ENCODE measurements at places on chromosomes 5 and 9. TPM values are rescaled to one million over a fixed set of nuclear protein-coding genes. Genes with fewer than 3 reads are reported as not detected.

The C9 gene
- not detected for total RNA-seq

The SPINK4 gene
- total RNA-seq: not detected

The PCDHB9 gene
- total RNA-seq: 1.7 TPM

The ADGRD2 gene
- total RNA-seq: not detected

The NIPAL4 gene
- total RNA-seq: not detected

DNA sequence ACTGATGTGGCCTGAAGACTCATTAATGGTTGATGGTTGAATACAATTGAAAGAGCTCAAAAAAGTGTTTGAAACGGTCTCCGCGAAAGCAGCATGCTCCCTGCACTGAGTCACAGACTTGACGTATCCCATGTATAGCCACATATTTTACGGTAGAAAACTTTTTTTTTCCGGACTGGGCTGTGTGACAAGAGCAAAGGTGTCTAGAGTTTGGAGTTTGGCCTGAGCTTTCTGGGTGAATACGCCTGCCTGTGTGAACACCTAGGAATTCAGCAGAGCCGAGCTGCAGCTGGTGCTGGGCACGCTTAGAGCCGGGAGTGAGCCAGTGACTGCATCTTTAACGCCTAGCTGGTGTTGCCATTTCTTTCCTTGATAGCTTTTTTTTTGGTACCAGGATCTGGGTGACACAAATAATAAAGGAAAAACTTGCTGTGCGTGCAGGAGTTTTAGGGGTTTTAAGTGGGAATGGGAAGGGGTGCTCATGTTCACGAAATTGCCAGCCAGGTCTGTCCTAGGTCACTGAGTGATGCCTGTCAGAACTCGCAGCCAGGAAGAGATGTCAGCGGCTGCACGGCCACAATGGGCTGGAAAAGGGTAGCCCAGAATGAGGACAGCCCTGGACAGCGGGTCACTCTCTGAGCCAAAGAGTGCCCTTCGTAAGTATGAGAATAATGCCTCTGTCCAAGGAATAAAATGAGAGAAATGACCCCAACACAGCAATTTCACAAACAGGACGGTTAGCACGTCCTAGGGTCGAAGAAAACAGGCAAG is 51.7 kb downstream of the PSMB7 start:
- H3K27me3 ChIP-seq: no peaks in the 10 kb centered on the region
- H3K36me3 ChIP-seq: peaks cover 4% of the 10 kb centered on the region

- peak overlapping the region; percentile 97 for H3K27ac ChIP-seq
- no peaks in the 10 kb centered on the region for H3K4me1 ChIP-seq
- no peaks in the 10 kb centered on the region for H3K36me3 ChIP-seq
- H3K27me3 ChIP-seq: no peaks in the 10 kb centered on the region
These were observed 925 bp downstream of the ABHD17B start for GRCh38 chr9:71909887-71910649.

DNA sequence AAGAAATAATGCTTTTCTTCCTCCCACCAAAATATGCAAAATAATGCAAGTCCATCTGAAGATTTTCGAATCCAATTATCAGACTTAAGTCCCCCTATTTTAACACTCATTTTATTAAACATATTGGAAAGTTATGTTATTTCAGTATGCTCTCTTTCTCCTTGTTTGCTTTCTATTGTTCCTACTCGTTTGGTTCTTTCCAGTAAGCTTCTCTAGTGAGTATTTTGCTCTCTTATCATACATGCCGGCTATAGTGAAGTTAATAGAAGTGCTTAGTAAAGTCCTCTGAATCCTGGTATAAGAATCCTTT is 517 bp downstream of the ALDH1A1 start:
- H3K4me3 ChIP-seq: peak overlapping the region; percentile 37
- H3K27ac ChIP-seq: peak overlapping the region; percentile 52
- no peaks in the 10 kb centered on the region for H3K36me3 ChIP-seq
- DNase-seq: no peak
- H3K4me1 ChIP-seq: no peaks in the 10 kb centered on the region

- H3K27ac ChIP-seq: no peak overlapping the region
- no peak overlapping the region for H3K4me3 ChIP-seq
- H3K27me3 ChIP-seq: no peaks in the 10 kb centered on the region
- H3K36me3 ChIP-seq: no peaks in the 10 kb centered on the region
- no peak for DNase-seq
These were observed 495.7 kb upstream of the CYLC2 start for GRCh38 chr9:102499468-102499867.

- peaks cover 75% of the 10 kb centered on the region for H3K36me3 ChIP-seq
- no peaks in the 10 kb centered on the region for H3K4me1 ChIP-seq
- no peak overlapping the region for H3K4me3 ChIP-seq
- no peaks in the 10 kb centered on the region for H3K27me3 ChIP-seq
These were observed 90.3 kb upstream of the OTULINL start for GRCh38 chr5:14491015-14491915.

GRCh38 chr5:88238732-88239131 is 29.9 kb downstream of the TMEM161B start:
- no peak overlapping the region for H3K4me3 ChIP-seq
- H3K4me1 ChIP-seq: no peaks in the 10 kb centered on the region
- no peak overlapping the region for H3K27ac ChIP-seq
- no peaks in the 10 kb centered on the region for H3K27me3 ChIP-seq
- no peak for DNase-seq

DNA sequence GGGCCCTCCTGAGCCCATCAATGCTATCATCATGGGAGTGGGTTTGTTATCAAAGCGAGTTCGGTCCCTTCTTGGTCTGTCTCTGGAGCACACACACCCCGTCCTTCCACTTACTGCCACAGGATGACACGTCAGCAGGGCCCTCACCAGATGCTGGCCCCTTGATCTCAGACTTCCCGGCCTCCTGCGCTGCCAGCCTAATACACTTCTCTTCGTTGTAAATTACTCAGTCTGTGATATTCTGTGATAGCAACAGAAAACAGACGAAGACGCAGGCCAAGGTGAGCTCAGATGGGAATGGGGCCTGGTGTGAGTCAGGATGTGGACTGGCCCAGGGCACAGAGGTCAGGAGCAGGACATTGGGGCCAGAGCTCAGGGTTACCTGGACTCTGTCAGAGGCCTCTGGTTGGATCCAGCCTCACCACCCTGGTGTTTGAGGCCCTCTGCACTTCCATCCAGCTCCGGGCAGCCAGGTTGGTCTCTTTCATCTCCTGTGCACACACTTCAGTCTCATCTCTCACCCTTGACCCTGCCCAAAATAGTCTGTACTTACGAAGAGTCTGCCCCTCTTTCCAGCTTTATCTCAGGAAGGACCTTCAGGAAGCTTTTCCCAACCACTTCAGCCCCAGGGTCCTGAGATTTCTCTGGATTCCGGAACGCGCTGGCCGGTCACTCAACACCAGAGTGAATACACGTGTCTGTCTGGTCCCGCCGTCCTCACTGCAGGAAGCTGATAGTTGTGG is 26.0 kb upstream of the CNOT6 start:
- H3K4me1 ChIP-seq: no peaks in the 10 kb centered on the region
- no peaks in the 10 kb centered on the region for H3K27me3 ChIP-seq
- H3K36me3 ChIP-seq: no peaks in the 10 kb centered on the region
- no peak overlapping the region for H3K27ac ChIP-seq
- DNase-seq: no peak

GRCh38 chr5:52743529-52743928 is 44.2 kb upstream of the ITGA1 start:
- H3K27ac ChIP-seq: no peak overlapping the region
- H3K4me3 ChIP-seq: no peak overlapping the region
- no peak for DNase-seq
- no peaks in the 10 kb centered on the region for H3K36me3 ChIP-seq
- H3K4me1 ChIP-seq: no peaks in the 10 kb centered on the region

DNA sequence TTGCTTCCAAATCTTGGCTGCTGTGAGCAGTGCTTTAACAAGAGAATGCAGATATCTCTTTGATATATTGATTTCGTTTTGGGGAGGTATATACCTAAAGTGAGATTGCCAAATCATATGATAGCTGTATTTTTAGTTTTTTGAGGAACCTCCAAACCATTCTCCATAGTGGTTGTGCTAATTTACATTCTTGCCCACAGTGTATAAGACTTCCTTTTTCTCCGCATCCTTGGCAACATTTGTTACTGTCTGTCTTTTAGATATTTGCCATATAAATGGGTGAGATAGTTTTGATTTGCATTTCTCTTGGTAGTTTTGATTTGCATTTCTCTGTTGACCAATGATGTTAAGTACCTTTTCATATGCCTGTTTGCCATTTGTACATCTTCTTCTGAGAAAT is 10.0 kb upstream of the PLK2 start:
- no peak overlapping the region for H3K27ac ChIP-seq
- H3K36me3 ChIP-seq: no peaks in the 10 kb centered on the region
- H3K4me3 ChIP-seq: no peak overlapping the region

DNA sequence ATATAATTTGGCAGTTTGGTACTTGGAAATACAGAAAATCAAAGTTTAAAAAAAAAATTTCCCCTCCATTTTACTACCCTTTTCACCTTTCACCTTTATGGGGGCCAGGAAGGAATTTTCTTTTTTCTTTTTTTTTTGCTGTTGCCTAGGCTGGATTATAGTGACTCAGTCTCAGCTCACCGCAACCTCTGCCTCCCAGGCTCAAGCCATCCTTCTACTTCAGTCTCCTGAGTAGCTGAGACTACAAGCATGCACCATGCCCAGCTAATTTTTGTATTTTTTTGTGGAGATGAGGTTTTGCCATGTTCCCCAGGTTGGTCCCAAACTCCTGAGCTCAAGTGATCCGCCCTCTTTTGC is 9.1 kb downstream of the CHMP5 start:
- H3K4me1 ChIP-seq: no peaks in the 10 kb centered on the region
- peaks cover 96% of the 10 kb centered on the region for H3K36me3 ChIP-seq
- no peaks in the 10 kb centered on the region for H3K27me3 ChIP-seq
- H3K27ac ChIP-seq: no peak overlapping the region

DNA sequence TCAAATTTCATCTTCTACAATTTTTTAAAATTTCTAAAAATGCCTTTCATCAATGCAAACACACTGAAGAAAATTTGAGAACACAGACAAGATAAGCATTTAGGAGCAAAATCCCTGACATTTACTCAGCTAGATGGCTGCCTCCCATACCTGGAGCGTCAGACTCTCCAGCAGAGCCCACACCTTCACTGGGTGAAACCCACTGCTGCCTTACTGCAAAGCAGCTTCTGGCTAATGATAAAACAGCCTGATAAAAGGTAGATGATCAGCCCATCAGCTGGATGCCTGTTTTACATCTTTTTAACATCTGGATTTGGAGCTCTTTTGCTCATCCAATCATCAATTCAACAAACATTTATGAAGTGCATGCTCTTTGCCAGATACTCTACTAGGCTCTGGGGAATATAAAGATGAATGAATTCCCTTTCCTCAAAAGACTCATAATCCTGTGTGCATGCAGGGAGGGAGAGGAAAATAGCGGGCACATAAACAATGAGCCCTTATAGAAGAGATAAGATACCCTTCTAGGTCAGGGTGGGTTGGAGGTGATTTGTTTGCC is 271.2 kb downstream of the SAXO1 start:
- H3K27ac ChIP-seq: no peak overlapping the region
- H3K36me3 ChIP-seq: no peaks in the 10 kb centered on the region
- H3K27me3 ChIP-seq: no peaks in the 10 kb centered on the region
- DNase-seq: no peak
- no peaks in the 10 kb centered on the region for H3K4me1 ChIP-seq

DNA sequence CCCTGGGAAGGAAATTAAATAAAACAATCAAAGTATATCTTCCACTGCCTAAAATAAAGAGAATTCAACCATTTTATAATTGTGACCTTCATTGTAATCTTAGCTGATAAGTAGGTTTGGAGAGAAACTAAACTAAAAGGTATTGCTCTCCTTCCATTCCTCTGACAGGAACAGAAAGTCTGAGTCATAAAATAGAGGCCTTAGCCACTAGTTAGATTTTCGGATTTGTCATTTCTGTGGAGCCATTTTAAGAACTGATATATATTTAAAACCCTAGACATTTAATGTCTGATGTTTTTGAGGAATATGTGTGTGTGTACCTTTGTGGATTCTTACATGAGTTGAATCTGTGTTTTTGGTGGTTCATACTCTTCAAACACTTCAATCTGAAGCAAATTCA is 11.8 kb upstream of the TMC1 start:
- no peak overlapping the region for H3K4me3 ChIP-seq
- no peak for DNase-seq
- no peak overlapping the region for H3K27ac ChIP-seq
- H3K36me3 ChIP-seq: no peaks in the 10 kb centered on the region
- no peaks in the 10 kb centered on the region for H3K27me3 ChIP-seq

DNA sequence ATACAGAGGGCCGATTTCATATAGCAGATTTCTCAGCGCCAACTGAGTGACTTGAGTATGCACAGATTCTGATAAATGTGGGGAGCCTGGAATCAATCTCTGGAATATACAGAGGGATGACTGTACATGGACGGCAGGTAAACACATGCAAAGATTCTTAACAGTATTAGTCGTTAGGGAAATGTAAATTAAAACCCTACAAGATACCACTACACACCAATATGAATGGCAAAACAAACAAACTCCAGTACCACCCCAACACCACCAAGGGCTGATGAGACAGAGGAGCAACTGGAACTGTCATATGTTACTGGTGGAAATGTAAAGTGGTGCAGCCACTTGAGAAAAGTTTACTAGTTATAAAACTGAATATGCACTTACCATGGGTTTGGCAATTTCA is 8.3 kb upstream of the FER start:
- no peaks in the 10 kb centered on the region for H3K4me1 ChIP-seq
- no peak for DNase-seq
- no peaks in the 10 kb centered on the region for H3K27me3 ChIP-seq
- H3K36me3 ChIP-seq: no peaks in the 10 kb centered on the region
- H3K4me3 ChIP-seq: no peak overlapping the region

- no peaks in the 10 kb centered on the region for H3K27me3 ChIP-seq
- DNase-seq: peak; percentile 28
- H3K27ac ChIP-seq: no peak overlapping the region
- H3K4me1 ChIP-seq: no peaks in the 10 kb centered on the region
These were observed 68.2 kb downstream of the BARX1 start for GRCh38 chr9:93886911-93887310.

DNA sequence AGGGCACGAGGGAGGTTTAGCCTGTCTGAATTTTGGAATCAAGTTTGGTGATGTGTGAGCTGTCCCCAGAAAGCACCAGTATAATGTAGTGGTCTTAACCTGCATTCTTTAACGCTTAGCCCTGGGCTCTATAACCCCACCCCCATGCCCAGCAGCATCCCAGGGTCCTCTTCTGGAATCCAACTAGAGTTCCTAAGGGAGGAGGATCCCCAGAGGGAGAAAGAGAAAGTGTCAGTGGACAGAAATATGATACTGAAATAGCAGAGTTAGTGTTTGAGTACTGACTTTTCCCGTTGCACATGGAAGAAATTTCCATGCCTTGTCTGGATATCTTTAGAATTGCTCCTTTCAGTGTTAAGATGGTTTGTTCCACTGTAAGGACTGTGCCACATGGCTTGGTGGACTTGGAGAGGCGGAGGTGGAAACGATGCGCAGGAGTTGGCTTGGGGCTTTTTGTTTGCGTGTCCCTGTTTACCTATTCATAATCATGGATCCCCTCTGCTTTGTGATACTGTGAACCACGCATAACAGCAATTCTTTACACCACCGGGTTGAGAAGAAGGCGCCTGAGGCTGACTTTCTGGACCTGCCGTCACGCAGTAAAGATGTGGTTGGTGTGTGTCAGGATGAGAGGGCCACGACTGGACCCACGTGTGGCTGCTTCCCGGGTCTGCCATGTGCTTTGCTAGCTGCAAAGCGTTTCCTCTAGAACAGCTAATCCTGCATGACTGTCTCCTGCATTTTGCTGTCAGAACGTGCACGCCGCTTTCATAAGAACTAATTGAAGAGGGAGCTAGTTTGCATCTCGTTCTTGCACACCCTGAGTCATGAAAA is 142.3 kb downstream of the SMARCA2 start:
- peak overlapping the region; percentile 35 for H3K4me3 ChIP-seq
- no peaks in the 10 kb centered on the region for H3K4me1 ChIP-seq
- H3K27ac ChIP-seq: peak overlapping the region; percentile 75
- H3K36me3 ChIP-seq: peaks cover 2% of the 10 kb centered on the region
